Inflammatory macrophage treated with lipopolysaccharide for 4 hours (primary cell): ENCODE measurements at places on chromosomes 12 and 14.

GRCh38 chr14:68937471-68938270 is 41.4 kb downstream of the ACTN1 start:
- DNase-seq, result no peak

- no peak for DNase-seq
Observed at GRCh38 chr12:116497051-116497591, 62.1 kb upstream of the MAP1LC3B2 start.

- DNase-seq, result no peak
Observed at GRCh38 chr14:73238941-73239340, 1.6 kb downstream of the PAPLN start.

- DNase-seq, result no peak
Observed at GRCh38 chr12:87127272-87127671, 871.1 kb upstream of the MGAT4C start.

DNA sequence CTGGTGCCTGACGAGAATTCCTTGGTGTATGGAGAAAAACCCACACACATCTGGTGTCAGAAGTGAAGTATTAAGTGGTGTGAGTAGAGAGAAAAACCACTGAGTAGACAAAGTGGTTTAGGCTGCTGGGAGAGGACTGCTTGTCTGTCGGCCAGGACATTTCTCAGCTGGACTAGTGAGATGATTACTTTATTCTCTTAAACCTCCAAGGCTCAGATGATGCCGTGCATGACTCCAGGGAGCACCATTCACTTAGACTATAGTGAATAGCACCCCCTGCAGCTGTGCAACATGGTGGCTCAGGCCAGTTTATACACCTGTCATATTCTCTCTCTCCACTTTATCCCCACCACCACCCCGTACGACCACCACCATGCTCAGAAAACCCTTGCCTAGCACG is 28.5 kb upstream of the NFYB start:
- no peak for DNase-seq

- no peak for DNase-seq
Observed at GRCh38 chr12:108849660-108850059, 7.7 kb downstream of the SSH1 start.

DNA sequence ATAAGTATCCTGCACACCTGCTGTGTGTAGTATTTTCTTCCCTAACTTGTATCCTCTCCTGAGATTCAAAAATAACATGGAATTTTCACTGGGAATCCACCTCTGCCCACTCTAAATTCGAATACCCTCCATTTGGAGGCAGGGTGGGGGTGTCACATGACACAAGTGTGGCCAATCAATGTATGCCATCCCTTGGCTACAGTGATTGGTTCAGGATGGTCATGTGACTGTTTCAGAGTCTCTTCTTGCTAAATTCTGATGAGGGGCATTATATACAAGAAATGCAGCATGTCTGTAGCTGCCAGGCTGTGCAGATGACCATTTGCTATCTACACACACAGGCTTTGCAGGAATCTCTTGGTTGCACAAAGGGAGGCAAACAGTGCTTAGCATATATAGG is 86.8 kb upstream of the TMEM132C start:
- DNase-seq, result no peak
